ENCODE measurements at places on chromosomes 12 and 14.

DNA sequence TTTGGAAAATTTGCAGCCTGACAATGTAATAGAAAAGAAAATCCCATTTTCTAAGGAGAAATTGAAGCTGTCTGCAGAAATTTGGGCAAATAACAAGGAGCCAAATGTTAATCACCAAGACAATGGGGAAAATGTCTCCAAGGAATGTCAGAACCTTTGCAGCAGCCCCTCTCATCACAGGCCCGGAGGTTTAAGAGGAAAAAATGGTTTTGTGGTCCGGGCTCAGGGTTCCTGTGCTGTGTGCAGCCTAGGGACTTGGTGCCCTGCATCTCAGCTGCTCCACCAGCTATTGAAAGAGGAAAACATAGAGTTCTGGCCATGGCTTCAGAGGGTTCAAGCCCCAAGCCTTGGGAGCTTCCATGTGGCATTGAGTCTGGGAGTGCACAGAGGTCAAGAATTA lies 298.9 kb downstream of the ATXN7L3B start:
- DNase-seq: no peak

GRCh38 chr12:129152351-129153104 lies 299.2 kb downstream of the GLT1D1 start:
- DNase-seq: no peak

GRCh38 chr12:87054226-87054625 lies 798.0 kb upstream of the MGAT4C start:
- DNase-seq: no peak

- no peak for DNase-seq
Observed at GRCh38 chr14:61458766-61459165, 137.4 kb downstream of the PRKCH start.

DNA sequence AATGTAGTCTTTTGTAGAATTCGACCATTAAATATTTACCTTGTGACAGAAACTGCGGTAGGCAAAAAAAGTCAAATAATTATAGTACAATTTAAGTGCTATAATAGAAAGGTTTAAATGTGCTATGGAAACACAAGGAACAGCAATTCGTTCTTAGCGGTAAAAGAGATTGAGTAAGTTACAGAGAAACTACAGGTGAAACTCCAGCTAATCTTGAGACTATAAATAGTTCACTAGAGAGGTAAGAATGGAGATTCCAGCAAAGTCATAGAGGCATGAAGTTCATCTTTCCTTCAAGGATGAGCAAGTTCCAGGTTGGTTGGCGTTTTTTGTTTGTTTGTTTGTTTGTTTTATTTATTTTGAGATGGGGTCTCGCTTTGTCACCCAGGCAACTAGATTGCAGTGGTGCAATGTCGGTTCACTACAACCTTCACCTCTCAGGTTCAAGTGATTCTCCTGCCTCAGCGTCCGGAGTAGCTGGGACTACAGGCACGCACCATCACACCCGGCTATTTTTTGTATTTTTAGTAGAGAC lies 878 bp upstream of the R3HDM2 start:
- no peak for DNase-seq

- DNase-seq: no peak
Observed at GRCh38 chr14:89139404-89140247, 277.4 kb downstream of the FOXN3 start.

DNA sequence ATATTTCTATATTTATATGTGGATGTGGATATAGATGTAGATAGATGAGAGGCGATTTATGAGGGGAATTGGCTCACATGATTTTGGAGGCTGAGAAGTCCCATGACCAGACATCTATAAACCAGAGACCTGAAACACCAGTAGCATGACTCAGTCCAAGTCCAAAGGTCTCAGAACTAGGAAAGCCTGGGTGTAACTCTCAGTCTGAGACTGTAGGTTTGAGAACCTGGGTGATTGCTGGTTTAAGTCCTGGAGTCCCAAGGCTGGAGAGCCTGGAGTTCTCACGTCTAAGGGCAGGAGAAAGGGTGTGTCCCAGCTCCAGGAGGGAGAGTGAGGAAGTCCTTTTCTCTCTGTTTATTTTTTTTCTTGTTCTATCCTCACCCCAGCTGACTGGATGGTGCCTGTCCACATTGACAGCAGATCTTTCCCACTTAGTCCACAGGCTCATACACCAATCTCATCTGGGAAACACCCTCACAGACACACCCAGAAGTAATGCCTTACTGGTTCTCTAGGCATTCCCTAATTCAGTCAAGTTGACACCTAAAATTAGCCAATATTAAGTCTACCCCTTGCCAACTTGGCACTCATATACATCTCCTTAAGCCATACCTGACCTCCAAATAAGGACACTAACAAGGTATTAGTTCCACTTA lies 45.4 kb downstream of the EMP1 start:
- DNase-seq: no peak

DNA sequence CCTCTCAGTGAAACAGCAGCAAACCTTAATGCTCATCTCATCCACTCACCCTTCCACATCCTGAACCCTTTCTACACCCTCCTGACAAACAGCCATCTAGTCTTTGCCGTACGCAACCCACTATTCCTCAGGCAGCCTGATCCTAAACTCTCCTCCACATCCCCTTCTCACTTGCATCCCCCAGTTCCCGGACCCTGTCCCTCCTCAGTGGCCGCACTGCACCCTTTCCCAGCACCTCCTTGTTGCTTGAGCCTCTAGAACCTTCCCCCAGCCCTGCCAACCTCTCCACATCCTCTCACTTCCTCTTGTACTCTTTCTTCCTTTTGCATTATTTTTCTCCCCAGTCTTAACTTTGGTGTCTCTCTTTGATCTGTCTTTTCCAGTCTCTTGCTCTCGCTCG lies 42.9 kb downstream of the IQSEC3 start:
- DNase-seq: no peak

- DNase-seq: no peak
Observed at GRCh38 chr14:87868920-87869319, 124.1 kb downstream of the GALC start.

DNA sequence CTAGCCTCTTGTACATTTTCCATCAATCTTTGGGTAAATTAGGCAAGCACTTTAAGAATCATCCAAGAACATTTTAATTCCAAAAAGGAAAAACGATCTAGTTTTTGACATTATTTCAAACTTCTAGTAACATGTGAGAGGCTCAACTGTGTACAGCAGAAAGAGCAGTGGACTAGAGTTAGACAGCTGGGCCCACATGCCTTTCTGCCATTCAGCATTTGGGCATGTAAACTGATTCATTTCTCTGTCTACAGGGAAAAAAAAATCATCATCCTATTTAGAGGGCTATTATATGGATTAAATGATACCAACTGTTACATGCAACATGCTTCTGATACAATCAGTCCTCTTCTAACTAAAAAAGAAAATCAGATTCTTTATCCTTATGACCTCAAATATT lies 17.7 kb downstream of the ATP2B1 start:
- DNase-seq: no peak

All from SK-N-SH (cell line).